ENCODE measurements at places on chromosomes 2 and 18.

DNA sequence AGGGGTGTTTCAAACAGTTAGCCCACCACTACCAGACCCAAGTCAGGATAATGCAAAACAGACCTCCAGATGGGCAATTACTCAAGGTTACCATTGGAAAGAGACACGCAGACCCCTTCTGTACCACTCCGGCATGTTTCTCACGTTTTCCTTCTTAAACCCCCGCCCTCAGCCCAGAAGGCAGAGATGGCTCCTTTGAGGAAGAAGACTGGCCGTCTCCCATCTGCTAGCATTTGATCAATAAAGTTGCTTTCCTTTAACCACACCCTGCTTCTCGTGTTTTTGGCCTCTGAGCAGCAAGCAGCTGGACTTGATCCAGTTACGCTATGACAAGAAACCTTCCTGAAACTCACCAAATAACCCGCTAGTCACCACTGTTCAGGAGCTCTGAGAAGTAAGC lies 1012.4 kb upstream of the GYPC start:
- no peak for DNase-seq

DNA sequence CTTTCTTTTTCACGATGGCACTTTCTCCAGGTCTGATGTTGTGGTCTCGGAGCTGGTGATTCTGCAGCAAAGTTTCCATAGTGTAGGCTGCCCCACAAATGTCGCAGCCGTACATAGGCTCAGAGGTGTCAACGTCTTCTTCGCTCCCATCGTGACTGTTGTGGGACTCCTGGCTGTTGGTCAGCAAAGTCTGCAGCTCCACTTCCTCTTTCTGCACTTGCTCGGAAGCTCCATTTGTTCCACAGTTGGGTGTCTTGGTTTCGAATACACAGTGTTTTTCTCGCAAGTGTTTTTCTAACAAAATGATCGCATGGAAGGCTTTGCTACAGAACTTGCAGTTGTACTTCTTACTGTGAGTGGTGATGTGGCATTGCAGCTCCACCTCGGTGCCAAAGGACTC lies 126.8 kb downstream of the ZNF521 start:
- DNase-seq: no peak

DNA sequence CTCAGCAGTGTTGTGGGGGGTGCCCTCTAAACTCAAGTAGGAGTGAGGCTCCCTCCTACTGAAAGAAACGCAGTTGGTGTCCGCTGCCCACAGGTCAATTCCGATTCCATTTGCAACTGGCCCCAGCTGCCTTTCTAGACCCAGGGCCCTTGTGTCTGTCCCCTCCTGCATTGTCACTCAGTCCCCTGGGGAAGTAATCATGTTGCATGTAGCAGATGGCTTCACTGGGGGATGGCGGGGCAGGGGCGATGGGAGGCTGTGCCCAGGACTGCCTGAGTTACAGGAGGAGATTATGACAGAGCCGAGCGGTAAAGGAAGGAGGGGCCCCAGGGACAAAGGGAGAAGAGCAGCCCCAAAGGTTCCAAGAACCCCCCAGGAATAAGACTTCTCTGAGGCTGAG lies 62.5 kb upstream of the SH3RF3 start:
- DNase-seq: no peak

DNA sequence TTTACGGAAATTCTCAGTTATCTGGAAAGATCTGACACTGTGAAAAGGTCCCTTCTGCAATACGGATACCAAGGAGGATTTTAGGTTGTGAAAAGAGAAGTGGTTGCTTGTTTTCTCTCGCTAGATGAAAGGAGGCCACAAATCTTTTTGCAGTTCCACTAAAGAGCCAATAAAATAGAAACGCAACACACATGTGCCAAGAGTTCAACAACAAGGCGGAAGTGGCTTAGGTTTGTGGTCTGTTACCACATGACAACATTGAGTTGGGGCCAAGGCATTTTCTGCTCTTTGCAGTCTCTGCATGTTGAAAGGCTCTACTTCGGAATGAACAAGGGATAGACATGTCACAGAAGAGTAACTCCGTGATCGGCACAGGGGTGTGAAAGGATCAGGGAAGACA lies 115.7 kb upstream of the OSR1 start:
- peak; percentile 37 for DNase-seq

DNA sequence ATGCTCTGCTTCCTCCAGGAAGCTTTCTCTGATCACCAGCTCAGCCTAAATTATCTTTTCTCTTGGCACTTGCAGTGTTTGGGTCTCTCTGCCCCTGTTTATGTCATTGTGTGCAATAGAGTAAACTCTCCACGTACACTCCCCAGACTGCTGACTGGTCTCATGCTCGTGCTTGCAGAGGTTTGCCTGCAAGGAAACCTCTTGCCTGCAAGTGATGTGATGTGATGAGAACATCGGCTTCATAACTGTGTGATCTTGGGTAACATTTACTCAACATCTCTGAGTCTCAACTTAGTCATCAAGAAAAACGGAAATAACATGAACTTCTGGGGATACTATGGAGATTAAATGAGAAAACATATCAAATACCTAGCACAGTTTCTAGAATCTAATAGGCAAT lies 92.3 kb downstream of the BIN1 start:
- no peak for DNase-seq

GRCh38 chr2:223093436-223094241 lies 41.6 kb downstream of the KCNE4 start:
- DNase-seq: peak; percentile 61

DNA sequence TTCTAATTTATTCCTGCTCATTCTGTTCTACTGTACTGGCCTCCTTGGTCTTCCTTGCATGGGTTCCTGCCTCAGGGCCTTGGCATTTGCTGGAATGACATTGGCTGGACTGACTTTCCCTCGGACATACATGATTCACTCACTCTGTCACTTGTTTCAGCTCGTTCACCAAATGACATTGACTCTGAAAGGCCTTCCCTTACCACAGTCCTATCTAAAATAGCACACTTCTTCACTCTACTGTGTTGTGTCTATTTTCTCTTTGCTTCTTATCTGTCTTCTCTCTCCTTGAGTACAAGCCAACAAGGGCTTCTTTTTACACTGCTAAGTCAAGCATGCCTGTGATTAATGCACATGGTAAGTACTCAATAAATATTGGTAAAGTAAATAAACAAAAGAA lies 65.6 kb downstream of the SCG2 start:
- no peak for DNase-seq

DNA sequence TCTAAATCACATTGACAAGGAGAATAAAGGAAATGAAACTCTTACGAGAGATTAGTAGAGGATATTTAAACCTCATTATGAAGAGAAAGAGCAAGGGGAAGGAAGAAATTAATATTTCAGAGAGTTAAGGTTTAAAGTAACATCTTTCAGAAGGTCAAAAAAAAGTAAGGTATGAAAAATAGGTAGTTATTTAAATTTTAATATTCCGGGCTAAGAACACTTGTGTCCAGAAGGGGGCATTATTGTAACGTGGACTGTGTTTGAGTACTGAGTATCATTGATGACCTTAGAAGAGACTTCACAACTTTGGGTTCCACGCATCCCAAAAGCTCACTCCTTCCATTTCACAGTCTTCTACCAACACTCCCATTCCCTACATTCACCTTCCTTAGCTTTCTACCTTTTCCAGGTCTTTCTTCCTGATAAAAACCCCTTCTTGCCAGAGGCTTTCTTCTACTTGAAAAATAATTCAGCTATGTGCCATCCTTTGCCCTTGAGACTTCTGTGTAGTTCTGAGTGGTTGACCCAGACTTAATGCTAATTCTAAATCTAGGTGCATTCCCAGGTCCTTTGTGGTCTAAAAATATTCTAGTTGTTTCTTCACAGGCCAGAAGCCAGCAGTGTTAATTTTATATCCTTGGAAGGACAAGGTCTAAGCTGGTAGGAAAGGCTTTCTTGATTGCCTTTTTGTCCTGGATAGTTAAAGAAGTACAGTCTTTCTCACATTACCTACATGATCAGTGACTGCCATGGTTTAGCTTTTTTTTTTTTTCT lies 16.5 kb downstream of the DYNC1I2 start:
- no peak for DNase-seq

GRCh38 chr2:178522950-178523595 lies 42.8 kb downstream of the PLEKHA3 start:
- DNase-seq: peak; percentile 74

DNA sequence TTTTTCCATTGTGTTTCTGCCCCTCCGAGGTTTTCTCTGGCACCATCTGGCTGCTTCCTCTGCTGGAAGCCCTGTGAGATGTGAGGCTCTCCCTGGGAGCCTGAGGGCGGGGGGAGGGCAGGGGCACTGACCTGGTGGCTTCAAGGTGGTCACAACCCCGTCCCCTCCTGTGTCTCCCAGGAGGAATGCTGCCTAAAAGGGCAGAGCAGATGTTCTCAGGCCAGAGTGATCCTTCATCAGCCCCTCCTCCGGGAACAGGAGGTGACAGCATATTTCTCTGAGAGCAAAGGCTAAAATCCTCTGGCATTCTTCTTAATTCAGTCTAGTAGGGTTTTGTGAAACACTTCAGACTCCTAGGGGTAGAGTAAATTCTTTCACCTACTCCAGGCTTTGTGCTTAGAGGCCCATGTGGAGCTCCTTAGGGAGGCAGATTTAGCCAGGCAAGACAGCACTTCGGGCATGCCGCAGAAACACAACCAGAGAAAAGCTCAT lies 18.3 kb upstream of the GREB1 start:
- DNase-seq: no peak

DNA sequence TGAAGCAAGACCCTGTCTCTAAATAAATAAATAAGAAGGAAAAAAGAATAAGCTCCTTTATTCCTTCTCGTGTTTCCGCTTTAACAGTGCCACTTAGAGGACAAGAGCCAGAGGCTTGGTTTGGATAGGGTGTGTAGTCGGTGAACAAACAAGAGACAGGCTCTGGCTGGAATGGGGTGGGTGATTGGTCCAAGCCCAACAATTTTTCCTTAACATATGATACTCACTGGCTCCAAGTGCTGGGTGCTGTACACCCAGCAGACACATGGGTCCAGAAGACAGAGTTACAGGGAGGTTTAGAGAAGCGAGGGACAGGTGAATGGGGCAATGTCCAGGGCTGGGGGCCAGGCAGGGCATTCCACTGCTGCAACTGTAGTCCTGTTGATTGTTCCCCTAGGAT lies 77.8 kb downstream of the NCAPH start:
- DNase-seq: no peak

DNA sequence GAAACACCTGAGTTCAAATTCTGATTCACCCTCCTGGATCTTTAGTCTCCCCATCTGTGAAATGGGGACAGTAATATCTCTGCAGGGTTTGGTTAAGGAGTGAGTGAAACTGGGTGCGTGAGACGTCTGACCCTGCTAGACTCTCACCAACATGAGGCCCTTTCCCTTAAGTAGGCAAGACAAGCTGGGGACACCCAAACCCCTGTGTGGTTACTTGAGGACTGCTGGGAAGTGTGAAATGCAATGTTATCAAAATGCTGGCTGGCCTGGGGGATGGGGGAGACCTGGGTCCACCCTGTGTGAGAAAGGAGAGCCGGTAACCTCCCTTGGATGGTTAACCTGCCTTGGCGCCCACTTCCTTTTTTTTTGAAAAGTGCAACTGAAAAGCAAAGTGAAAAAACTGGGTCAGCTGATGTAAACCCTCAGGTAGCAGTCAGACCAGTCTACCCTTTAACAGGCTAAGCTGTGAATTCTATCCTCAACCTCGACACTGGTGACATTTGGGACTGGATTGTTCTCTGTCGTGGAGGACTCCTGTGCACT lies 82.3 kb downstream of the INPP5D start:
- DNase-seq: no peak

DNA sequence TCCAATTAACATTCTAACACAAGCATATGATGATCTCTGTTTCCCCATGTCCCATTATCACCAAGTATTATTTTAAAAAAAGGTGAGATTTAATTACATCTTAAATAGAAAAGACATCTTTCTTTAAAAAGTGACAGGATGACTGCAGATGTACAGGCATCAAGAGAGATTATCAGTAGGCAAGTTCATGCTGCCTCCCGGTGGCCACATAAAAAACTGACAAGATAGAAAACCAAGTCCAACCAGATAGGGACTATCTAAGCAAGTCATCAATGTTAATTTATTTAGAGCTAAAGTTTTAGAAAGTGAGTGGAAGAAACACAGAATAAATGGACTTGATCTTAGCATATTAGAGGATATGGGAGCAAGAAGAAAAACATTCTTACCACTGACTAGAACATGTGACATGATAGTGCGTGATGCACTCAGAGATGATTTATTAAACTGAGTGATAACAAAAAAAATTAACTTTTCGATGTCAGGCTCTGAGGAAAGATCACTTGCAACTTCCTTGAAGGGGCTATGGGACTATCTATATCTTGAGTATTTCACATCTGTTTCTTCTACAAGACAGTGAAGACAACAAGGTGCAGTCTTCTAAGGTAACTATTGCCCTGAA lies 5.4 kb upstream of the TDRD15 start:
- peak; percentile 38 for DNase-seq

DNA sequence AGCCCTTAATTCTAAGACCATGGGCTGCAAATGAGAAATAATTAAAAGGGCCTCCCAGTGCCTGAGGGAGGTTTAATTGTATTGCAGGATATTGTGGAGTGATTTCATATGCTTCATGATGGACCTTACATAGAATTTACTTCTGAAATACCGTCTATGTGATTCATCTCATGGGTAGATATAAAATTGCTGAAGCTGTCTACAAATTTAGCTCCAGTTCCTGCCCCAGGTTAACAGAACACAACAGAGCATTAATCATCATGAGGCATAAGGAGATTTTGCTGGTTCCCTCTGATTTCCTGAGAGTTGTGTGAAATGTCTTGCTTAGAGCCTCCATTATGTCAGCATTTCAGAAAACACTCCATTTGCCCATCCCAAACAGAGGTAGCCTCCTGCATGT lies 770 bp downstream of the UPP2 start:
- no peak for DNase-seq

- no peak for DNase-seq
Measured at GRCh38 chr2:111111101-111111755, 9.5 kb upstream of the BCL2L11 start.

DNA sequence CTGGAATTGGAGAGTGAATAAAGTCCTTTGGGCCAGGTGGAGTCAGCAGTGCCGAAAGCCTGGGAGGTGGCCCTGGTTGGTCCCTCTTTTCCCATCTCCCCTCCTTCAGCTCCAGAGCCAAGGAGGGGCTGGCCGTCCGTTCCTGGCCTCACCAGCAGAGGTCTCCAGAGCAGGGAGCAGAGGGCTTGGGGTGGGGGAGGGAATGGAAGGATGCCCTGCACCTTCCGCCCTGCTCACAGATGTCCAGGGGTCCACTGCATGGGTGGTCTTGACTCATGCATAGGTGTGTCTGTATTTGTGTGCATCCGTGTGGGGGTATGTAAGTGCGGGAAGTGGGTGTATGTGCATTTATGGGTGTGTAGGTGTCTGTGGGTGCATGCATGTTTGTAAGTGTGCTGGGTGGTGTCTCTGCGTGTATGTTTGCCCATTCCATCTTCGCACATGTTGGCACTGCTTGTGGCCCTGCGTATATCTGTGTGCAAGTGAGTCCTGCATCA lies 201.8 kb downstream of the ZFP36L2 start:
- DNase-seq: peak; percentile 62

- DNase-seq: no peak
Measured at GRCh38 chr2:231680285-231680991, 27.9 kb upstream of the PTMA start.

- no peak for DNase-seq
Measured at GRCh38 chr2:158493458-158493857, 36.7 kb downstream of the PKP4 start.

- DNase-seq: no peak
Measured at GRCh38 chr2:12980817-12981216, 264.1 kb downstream of the TRIB2 start.
